ENCODE measurements at places on chromosomes 7 and 10.

DNA sequence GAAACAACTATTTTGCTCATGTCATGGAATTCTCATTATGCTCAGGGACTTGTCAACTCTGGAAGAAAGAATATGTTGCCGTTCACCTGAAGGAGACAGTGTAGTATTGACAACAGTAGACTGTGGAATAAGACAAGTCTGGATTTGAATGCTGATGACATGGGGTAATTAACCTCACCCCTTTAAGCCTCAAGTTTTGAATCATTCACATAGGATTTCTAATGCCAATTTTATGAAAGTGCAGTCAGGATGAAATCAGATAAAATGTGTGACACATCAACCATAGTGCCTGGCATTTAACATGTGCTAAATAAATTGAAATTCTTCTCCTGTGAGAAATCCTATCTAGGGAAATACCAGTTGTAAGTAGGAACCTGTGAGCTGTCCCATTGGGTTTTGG lies 305.8 kb downstream of the KIF20B start:
- DNase-seq: no peak

- no peak for DNase-seq
Measured at GRCh38 chr10:3858051-3858845, 73.2 kb upstream of the KLF6 start.

GRCh38 chr7:9600974-9601373 lies 1167.6 kb downstream of the NXPH1 start:
- DNase-seq: no peak

DNA sequence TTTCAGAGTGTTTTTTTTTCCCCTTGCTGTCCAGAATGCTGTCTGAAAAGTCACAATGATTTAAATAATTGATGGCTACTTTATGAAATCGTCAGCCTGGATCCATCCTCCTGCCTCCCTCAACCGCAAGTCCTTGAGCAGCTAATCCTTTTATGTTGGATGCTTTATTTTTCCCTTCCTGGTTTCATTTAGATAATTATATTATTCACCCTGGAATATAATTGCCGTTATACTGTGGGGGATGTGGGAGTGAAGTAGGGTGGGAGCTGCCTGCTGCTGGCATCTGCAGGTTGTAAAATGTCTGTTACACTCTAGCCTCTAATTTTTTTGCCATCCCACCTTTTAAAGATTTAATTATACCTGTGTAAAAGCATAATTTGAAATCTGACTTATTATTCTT lies 290.5 kb upstream of the LRGUK start:
- no peak for DNase-seq

GRCh38 chr10:129968853-129969183 lies 4.7 kb upstream of the EBF3 start:
- DNase-seq: no peak

GRCh38 chr7:100148225-100148558 lies 526 bp upstream of the LAMTOR4 start:
- DNase-seq: no peak

GRCh38 chr10:15436696-15437095 lies 65.6 kb upstream of the FAM171A1 start:
- DNase-seq: no peak

- DNase-seq: peak; percentile 73
Measured at GRCh38 chr10:91552274-91553095, 80.4 kb downstream of the PPP1R3C start.

- DNase-seq: no peak
Measured at GRCh38 chr10:3136763-3137611, 35.6 kb downstream of the PITRM1 start.

DNA sequence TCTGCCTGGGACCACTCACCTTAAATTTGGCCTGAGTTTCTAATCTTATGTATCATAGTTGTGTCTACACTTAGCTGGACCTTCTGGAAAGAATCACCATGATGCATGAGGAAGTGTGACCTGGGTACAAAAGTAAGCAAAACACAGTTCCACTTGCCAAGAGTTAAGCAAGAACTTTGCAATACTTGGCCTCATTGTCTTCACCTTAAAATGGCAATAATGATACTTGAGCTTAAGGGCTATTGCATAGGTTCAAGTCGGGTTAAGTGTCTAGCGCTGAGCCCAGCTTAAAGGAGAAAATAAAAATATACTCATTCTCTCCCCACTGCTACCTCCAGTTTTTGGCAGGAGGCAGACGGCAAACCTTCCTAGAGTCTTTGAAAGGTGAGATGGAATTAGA lies 133.9 kb upstream of the BMPER start:
- DNase-seq: no peak

- DNase-seq: no peak
Measured at GRCh38 chr7:28423918-28424514, 11.7 kb downstream of the CREB5 start.

DNA sequence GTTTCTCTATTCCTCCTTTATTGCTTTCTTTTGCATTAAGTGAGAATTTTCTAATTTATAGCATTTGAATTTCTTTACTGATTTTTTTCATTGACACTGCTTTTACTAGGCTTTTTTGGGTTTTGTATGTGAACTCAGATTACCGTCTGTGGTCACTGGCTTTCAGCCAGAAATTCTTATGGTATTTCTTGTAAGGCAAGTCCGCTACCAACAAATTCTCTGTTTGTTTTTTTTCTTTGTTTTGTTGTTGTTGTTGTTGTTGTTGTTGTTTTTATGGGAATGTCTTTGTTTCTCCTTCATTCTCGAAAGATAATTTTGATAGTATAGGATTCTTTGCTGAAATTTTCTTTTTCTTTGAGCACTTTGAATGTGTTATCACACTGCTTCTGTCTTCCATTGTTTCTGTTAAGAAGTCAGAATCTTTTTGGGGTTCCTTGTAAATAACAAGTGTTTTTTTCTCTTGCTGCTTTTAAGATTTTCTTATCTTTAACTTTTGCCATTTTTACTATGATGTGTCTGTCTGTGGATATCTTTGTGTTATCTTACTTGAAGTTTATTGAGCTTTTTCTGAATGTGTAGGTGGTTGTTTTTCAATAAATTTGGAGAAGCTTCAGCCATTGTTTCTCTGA lies 7.2 kb downstream of the NET1 start:
- no peak for DNase-seq
